Effector CD8-positive, alpha-beta T cell (primary cell): ENCODE measurements at places on chromosomes 16 and 17.
A peak's percentile ranks its signal among the peaks of the same experiment; 100 is the strongest.

GRCh38 chr16:66845791-66846221, 1.6 kb downstream of the CA7 start:
- DNase-seq = no peak

- no peak for DNase-seq
Observed at GRCh38 chr17:76458580-76459490, 5.9 kb upstream of the UBE2O start.

DNA sequence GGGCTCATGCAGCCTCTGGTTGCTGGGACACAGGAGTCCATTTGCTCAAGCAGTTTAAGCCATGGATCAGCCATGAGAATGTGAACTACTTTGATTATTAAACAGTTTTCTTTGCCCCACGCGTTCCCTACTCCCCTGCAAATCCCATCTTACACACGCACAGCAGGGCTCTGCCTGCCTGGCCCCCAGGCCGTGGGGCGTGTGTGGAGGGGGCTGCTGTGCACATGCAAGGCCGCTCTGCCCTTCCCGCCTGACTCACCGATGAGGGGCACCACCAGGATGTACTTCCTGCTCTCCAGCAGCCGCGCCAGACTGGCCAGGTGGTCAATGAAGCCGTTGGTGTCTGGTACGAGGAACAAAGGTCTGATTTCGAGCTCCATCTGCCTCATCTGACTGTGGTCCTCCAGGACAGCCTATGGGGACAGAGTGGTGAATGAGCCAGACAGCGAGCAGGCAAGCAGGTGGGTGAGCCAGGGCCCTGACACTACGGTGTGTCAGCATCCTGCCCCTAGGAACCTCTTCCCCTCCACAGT, 13.7 kb downstream of the HIC1 start:
- DNase-seq = no peak

DNA sequence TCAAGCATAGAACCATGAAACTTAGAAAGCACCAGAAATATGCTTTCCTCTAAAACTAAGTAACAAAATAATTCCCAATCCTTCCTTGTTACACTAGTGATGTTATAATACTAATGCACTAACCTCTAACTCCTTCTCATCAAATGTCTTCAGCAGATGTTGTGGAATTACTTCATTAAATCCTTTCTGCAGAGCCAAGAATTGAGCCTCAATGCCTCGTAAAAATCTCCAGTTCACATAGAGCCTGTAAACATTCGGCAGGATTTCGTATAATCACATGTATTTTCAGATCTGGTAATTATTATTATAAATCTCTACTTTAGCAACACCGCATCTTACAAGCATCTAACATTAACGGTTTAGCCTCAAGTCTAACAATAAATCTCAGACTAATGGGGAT, 44.7 kb downstream of the CEP95 start:
- DNase-seq = no peak

DNA sequence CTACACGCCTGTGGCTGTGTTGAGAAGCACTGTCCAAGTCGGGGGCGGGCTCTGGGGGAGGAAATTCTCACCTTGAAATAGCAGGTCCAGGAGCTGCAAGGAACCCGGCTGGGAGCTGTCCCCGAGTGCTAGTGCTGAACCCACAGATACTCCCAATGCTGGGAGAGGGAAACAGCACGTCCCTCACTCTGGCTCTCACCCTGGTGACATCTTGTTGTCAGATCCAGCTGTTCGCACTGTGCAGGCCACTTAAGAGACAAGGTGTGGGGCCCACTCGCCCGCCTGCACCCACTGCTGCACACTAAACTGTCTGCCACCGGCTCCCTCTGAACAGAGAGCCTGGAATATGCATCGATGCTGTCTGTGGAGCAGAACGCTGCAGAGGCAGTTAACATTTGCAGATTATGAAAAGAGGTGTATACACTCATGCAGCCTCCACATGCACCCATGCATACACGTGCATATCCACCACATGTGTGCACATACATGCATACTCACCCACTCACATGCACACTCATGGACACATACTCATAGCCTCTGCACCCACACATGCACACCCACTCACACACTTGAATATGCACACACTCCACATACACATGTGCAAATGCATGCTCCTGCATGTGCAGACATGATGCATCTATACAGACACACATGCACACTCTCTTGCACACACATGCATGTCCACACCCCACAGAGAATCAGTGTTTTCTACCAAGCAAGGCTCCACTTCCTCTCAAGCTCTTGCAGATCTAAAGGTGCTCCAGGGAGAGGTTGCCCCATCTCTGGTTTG, 42.0 kb downstream of the MGAT5B start:
- DNase-seq = no peak

- no peak for DNase-seq
Observed at GRCh38 chr16:29742683-29743275, 3.0 kb downstream of the C16orf54 start.

GRCh38 chr17:61454381-61455323, 2.4 kb downstream of the TBX4 start:
- DNase-seq = no peak

DNA sequence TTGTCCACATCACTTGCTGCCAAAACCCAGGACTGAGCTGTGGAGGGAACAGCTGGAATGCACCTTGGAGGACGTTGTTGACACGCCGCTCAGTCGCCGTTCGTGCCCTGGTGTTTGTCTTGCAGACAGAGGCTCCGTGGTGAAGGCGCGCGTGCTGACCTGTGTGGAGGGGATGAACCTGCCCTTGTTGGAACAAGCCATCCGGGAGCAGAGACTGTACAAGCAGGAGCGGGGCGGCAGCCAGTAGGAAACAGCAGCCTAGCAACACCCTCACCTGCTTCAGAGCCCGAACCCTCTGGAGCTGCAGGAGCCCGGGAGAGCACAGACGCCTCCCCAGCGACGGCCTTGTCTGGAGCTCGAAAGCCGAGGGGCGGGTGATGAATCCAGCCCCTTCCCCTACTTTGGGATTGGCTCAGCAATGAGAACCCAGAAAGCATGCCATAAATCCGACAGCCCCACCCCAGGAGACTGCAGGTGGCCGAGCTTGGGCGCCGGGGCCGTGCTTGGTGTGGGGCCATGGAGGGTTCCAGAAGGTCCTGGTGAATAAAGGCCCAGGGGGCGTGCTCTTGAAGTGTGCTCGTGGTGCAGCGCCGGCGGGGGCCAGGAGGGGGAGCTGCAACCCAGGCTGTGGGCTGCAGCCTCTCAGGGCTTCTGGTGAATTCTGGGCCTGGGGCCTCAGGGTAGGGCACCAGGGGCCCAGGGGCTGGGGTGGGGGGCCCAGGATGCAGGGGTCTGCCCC, 470 bp upstream of the CDK3 start:
- peak; percentile 46 for DNase-seq

GRCh38 chr17:46175891-46176290, 17.3 kb downstream of the KANSL1 start:
- DNase-seq = no peak

- no peak for DNase-seq
Observed at GRCh38 chr16:52786091-52786490, 239.1 kb upstream of the TOX3 start.

DNA sequence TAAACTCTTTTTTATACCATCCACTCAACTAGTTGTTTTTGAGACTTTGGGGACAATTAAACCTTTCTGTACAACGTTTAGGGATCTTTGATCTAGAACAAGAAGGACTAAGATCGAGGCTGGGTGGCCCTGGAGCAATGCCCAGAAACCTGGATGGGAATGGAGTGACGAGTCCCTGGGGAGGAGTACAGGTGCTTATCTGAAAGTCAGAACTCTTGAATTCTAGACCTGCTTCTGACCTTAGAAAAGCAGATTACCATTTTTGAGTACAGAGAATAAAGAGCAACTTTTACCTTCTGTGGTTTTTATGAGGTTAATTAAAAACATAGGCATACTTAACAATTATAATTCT, 17.8 kb downstream of the UBE2Z start:
- no peak for DNase-seq

- DNase-seq = no peak
Observed at GRCh38 chr16:3718019-3718391, 681 bp upstream of the TRAP1 start.

DNA sequence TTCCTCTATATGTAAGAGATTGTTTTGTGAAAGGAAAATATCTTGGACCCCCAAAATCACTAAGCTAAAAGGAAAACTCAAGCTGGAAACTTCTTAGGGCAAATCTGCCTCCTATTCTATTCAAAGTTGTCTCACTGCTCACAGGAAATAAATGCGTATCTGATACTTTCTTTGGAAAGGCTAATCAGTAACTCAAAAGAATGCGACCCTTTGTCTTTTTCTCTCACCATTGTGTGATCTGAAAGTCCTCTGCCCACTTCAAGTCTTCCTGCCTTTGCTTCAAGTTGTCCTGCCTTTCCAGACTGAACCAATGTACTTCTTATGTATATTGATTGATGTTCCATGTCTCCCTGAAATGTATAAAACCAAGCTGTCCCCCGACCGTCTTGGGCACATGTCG, 157.3 kb downstream of the KIF2B start:
- DNase-seq = no peak

GRCh38 chr17:75591722-75592302, 4.2 kb downstream of the MYO15B start:
- DNase-seq = no peak

DNA sequence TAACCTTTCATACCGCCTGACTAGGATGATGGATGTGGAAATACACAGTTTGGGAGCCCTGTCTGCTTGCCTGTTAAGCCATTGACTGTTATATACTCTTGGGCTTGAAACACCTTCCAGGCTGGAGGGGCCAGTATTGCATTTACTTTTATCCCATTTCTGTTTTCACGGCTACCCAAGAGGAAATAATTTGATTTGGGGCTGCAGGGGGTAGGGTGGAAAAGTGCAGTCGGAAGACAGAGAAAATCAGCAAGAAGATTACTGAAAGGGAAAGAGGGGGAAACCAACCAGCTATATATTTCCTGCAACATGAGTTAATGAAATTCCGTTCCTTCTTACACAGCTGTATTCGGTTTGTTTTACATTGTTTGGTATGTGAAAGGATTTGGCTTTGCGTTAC, 202.5 kb downstream of the CDH13 start:
- no peak for DNase-seq

- no peak for DNase-seq
Observed at GRCh38 chr17:36608794-36609497, 7.6 kb downstream of the MRM1 start.
